ENCODE measurements at places on chromosomes 16 and 17.

- no peak for DNase-seq
Observed at GRCh38 chr16:75486676-75487313, 8.4 kb downstream of the CHST6 start.

- peak; percentile 33 for DNase-seq
Observed at GRCh38 chr17:76710863-76711611, at the start of gene MXRA7. Gene MXRA7, minus strand, starts transcription at chr17:76710965. Its CDS starts 19 bp downstream, at chr17:76710946.

GRCh38 chr16:49521734-49522325, 148.2 kb downstream of the C16orf78 start:
- DNase-seq = no peak

GRCh38 chr16:24975428-24975889, 39.7 kb downstream of the ARHGAP17 start:
- no peak for DNase-seq

DNA sequence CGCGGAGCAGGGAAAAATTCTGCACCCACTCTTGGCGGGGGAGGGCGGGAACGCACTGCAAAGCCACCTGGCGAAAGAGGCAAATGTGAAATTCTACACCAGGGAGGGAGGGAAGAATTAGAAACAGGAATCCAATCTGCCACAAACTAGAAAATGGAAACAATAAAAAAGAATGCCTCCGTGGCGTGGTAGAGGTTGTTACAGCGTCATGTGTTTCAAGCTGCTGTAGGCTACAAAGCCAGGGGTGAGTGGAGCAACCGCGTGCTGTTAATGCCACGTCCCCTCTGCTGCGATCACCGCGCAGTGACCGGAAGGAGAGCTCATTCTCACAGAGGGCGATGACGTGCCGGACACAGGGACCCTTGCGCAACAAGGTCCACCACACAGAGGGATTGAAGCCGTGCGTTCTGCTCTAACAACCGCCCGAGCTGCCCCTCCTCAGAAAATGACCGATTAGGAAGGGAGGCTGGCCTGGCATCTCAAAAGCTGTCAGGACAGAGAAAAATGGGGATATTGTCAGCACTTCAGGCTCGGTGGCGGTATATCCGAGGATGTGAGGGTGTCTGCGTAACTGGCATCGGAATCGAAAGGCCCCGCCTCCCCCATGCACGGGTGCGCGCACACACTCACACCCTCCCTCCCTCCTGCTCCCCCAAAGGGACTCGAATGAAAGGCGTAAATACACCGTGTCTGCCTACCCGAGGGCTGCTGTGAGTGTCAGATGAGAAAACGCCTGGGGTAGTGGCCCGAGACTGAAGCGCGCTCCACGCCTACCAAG, 70.8 kb upstream of the TNRC6C start:
- DNase-seq = peak; percentile 84

- no peak for DNase-seq
Observed at GRCh38 chr16:4695473-4696171, 2.3 kb downstream of the NUDT16L1 start.

- DNase-seq = no peak
Observed at GRCh38 chr16:67951485-67951884, 7.6 kb upstream of the LCAT start.

DNA sequence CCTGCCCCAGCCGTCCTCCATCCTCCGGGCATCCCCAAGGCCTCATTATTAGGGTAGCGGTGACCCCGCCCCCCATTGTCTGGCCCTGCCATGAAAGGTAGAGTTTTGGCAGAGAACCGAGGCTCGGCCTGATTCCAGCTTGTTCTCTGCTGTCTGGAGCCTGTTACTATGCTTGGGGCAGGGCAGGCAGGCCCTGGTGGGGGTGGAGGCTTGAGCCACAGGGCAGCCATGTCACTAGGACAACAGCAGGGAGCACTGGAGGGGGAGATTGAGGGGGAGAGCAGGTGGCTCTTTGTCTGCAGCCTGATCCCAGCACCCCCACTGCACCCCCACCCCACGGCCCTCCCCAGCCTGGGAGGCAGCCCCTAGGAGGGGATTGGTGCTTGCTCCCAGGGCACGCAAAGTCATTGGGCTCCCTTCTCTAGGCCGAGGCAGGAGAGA, 15.4 kb downstream of the RHBDL3 start:
- no peak for DNase-seq

DNA sequence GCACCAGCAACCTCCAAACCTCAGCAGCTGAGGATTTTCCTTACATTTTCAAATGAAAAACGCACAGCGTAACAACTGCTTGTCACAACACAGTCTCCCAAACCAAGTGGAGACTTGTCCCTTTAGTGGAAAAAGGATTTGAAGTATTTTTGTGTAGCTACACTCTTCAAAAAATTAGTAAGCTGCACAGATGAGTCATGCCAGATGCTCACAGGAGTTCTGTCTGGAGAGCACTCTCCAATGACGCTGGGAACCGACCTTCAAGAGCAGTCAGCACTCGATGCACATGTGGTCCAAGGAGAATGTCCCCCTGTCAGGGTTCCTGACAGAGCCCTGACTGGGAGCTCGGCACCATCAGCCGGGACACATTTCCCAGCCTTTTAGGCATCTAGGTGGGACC, 39.8 kb downstream of the MAP1LC3B start:
- DNase-seq = no peak

GRCh38 chr16:78448658-78449271, 349.3 kb downstream of the WWOX start:
- no peak for DNase-seq
